Stimulated activated CD8-positive, alpha-beta memory T cell treated with anti-CD3 and anti-CD28 coated beads, Interleukin-7, amount 100 ng/mL, for 1 hour (primary cell): ENCODE measurements at places on chromosomes 7 and 10.

DNA sequence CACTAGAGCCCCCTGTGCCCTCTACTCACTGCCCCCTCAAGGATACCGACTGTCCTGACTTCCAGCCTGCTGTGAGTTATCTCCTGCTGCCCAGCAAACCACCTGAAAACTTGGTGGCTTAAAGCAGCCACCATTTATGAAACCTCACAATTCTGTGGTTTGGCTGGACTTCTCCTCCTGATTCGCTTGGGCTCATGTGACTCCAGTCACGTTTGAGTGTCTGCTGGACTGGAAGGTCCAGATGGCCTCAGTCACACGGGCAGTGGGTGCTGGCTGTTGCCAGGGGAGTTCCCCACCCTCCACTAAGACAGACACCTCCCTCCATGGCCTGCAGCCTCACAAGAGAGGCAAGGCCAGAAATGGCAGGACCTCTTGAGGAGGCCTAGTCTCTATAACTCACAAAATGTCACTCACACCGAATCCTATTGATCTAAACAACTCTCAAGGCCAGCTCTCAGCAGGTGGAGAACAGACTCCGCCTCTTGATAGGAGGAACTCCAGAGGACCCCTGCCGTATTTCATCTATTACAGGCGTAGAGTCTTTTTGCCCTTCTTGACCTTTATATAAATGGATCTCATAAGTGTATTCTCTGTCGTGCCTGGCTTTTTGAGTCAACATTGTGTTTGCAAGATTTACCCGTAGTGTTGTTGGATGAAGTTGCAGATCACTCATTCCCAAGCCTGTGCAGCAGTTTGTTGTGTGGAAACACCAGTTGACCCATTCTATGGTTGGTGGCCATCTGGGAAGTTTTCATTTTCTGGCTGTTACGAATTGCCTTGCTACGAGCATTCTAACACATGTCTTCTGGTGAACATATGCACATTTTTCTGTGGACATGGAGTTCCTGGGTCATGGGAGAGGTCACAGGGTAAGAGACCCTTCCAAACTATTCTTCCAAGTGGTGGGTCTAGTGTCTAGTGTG is 48.3 kb downstream of the ZMIZ1 start:
- DNase-seq: no peak

DNA sequence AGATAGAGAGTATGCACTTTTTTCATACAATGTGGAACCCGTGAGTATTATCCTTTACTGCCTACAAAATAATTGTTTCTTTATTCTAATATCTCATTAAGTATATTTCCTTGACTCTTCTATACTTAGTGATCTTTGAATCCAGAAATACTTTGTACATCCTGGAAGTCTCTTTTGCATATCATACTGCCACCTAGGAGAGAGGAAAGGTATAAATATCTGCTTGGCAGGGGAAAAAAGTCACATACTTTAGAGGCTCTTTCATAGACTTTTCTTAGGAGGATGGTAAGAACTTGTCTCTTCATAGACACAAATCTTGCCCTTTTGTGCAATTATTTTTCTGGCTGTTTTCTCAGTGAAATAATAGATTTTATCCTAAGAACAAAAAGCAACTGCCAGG is 436.0 kb downstream of the PAXIP1 start:
- no peak for DNase-seq

DNA sequence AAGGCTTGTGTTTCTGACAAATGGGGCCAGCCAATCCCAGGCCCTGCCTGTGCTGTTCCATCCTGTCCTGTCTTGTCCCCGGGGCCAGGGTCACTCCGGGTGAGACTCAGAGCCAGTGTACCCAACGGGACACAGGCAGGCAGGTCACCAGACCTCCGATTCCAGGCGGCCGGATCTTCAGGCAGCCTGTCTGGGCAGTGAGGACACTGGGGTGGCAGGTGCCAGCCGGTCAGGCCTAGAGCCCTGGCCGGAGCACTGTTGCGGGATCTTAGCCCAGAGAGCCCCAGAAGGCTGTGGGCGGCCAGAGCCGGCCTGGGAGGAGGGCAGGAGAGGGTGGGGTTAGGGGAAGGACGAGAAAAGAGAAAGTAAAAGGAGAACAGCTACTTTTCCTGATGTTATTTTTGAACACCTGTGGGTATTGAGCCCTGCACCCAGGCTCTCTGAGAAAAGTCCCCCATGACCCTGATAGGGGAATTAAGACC is 134.3 kb upstream of the TNRC18 start:
- DNase-seq: no peak

- DNase-seq: no peak
Observed at GRCh38 chr10:122294511-122295450, 23.7 kb downstream of the BTBD16 start.

DNA sequence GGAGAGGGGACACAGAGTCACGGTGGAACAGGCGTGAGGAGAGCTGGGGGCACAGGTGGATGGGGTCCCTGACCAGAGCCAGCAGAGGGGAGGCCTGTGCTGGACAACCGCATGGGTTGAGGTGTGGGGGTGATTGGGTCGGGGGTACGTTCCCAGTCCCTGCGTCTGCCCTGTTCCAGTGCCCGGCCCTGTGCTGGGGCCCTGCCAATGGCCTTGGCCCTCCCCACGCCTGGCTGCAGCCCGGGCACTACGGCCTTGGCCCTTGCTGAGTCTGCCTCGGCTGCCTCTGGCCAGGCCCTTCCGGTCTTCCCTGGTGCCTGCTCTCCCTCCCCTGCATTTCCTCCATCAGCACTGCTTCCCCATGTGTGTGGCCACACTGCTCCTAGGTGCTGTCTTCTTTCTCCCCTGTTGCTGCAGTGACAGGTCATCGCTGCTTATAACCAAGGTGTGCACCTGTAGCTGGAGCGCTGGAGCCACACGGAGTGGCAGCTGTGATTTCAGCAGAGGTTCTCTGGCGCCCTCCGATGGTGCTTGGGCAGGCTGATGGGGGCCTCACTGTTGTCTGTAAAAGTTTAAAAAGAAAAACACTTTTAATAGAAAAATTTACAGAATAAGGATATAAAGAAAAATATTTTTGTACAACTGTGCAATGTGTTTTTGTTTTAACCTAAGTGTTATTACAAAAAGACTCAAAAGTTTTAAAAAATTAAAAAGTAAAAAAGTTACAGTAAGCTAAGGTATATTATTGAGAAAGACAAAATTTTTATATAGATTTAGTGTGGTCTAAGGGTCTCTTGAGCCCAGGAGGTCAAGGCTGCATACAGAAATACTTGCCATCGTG is 45.2 kb upstream of the BHLHA15 start:
- DNase-seq: no peak

GRCh38 chr10:118966076-118966849 is 63.3 kb upstream of the NANOS1 start:
- no peak for DNase-seq

- DNase-seq: no peak
Observed at GRCh38 chr10:45308707-45309106, 6.7 kb downstream of the OR13A1 start.

GRCh38 chr7:106064316-106064715 is 47.8 kb downstream of the SYPL1 start:
- DNase-seq: no peak

DNA sequence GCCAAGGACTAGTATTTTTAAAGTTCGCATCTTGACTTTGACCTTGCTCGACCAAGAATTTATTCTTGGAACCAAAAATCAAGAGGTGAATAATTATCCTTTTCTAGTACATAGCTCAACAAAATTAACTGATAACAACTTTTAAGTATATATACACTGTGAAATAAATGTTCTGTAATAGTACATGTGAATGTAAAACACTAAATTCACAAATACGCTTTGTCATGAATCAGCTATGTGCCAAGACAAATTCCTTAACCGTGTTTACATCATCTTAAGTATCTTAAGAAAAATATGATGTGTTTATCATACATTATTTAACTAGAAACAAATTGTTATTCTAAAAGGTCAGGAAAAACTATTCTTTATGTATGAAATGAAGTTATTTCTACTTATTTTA is 83.3 kb downstream of the CUL2 start:
- DNase-seq: no peak

GRCh38 chr10:121324678-121325213 is 273.5 kb downstream of the FGFR2 start:
- DNase-seq: no peak

GRCh38 chr7:100090527-100091410 is 2.0 kb downstream of the COPS6 start:
- no peak for DNase-seq

DNA sequence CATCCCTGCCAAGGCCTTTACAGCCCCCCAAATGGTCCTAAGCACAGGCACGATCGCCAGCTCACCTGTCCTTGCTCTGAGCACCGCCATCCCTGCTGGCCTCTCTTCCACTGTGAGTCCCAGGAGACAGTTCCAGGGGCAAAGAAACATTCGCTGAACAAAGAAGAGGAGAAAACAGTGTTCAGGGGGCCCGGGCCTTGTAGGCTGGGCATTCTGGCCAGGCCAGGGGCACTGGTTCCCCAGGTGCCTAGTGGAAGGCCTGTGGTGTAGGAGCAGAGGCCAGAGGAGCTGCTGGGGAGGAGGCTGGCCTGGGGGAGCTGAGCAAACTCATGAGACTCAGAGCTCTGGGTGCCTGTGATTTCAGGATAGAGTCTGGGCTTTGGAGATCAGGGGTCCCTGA is 22.6 kb downstream of the AQP1 start:
- DNase-seq: no peak

DNA sequence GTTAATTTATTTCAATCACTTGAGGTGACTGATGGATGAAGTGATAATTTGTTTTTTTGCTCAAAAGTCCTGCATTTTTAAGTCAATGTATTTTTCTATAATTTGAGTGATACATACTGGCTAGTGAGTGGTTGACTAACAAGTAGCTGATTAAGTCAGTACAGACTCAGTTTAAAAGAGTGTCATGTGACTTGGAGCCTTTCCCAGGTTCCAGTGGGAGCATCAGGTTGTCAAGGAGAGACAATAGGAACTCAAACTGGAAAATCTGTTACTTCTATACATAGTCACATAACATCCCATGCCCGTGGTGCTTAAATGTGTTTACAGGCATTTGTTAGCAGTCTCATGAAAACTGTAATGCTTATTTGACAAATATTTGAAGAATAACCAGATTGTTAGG is 154.7 kb downstream of the ANK3 start:
- DNase-seq: no peak
